Ovary (tissue), 10 donors: ENCODE measurements at places on chromosomes 11 and 22.

GRCh38 chr11:44306918-44307244 is 3.1 kb downstream of the ALX4 start:
- DNase-seq, result no peak

DNA sequence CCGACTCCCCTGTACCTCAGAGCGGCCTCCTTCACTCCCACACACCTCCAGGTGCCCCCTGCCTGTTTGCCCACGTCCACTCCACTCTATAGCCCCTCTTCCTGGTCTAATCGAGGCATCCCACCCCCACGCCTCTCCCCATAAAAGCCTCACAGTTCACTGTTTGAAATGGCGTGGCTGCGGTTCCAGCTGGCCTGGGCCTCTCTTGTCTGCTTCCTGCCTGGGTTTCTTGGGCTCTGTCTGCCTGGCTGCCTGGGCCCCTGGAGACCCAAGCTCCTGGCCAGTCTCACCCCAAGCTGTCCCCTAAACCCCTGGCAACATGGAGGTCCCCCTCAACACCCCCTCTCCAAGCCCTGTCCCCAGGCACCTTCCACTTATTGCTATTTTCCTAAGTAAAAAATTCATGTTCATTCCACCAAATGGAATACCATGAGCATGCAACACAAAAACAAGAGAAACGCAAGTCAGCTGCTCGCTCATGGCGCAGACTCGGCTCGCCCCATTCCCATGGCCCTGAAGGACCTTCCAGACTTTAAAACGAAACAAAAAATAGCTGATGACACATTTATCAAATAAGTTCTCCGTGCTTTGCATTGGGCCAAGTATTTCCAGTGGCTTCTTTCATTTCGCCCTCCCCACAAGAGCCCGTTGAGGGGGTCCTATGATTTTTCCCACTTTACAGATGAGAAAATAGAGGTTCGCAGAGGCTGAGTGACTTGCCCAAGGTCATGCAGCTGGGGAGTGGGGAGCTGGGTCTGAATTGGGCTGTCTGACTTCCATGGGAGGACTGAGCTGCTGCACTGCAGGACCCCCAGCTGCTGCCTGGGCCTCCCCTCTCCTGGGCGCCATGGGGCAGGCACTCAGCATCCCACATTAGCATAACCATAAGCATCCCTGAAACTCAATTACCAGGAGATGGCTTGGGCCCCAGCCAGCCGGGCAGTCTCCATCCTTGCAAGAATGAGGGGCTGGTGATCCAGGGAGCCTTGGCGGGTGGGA is 11.7 kb upstream of the FLRT1 start:
- DNase-seq, result no peak

GRCh38 chr11:35237351-35237750 is 98.4 kb downstream of the CD44 start:
- DNase-seq, result no peak

DNA sequence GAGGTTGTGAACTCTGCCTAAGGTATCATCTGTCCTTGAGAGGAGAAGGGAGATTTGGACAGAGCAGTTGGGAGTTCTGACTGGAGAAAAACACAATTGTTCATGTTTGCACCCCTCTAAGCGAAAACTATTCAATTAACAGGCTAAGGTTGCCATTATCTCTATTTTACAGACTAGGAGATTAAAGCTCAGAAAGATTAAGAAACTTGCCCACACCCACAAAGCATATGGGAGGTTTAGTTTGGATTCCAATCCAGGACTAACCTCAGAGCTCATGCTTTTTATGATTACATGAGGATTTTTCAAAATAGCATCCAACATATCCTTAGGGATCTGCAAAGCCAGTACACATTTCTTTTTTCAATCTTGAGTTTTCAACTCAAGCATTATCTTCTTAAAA is 22.0 kb downstream of the GAB2 start:
- no peak for DNase-seq

GRCh38 chr11:25547292-25547691 is 784.6 kb upstream of the ANO3 start:
- DNase-seq, result no peak

- DNase-seq, result no peak
These were observed 3.7 kb upstream of the PACSIN2 start for GRCh38 chr22:43018615-43019014.

DNA sequence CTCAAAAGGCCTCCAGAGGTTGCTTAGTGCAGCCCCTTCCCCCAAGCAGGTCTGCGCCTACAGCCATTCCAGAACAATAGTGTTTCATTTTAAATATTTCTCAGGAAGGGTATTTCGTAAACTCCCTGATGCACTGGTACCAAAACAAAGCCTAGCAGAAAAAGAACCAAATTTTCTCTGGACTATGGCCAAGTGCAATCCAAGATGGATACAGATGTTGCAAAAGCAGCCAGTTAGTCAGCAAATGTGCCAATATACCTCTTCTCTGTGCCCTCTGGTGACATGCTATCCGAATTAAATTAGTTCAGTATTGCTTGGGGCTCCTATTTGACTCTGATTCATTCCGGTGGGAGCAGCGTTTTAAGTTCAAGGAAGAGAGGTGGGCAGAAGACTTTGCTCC is 247.8 kb downstream of the NTM start:
- DNase-seq, result no peak

GRCh38 chr11:4830909-4831308 is 9.8 kb downstream of the OR51F2 start:
- DNase-seq, result no peak

- peak; percentile 12 for DNase-seq
These were observed 321.6 kb downstream of the AASDHPPT start for GRCh38 chr11:106399076-106399511.
